ENCODE measurements at places on chromosomes 13 and 19.

DNA sequence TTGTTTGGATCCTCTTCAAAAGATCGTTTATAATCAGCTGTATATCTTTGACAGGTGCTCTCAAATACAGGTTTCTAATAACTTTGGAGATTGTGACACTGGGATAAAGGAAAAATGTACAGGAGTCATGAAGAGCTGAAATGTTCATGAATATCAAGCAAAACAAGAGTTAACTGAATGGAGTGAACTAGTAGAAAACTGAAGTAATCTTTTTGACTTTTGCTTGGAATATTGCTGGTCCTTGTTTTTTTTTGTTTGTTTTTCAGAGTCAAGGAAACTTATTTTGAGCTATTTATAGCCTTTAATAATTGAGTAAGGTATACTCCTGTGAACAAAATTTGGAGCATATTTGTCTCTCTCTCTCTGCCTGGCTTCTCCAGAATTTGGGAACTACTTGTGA is 25.3 kb downstream of the MED4 start:
- DNase-seq, result no peak

DNA sequence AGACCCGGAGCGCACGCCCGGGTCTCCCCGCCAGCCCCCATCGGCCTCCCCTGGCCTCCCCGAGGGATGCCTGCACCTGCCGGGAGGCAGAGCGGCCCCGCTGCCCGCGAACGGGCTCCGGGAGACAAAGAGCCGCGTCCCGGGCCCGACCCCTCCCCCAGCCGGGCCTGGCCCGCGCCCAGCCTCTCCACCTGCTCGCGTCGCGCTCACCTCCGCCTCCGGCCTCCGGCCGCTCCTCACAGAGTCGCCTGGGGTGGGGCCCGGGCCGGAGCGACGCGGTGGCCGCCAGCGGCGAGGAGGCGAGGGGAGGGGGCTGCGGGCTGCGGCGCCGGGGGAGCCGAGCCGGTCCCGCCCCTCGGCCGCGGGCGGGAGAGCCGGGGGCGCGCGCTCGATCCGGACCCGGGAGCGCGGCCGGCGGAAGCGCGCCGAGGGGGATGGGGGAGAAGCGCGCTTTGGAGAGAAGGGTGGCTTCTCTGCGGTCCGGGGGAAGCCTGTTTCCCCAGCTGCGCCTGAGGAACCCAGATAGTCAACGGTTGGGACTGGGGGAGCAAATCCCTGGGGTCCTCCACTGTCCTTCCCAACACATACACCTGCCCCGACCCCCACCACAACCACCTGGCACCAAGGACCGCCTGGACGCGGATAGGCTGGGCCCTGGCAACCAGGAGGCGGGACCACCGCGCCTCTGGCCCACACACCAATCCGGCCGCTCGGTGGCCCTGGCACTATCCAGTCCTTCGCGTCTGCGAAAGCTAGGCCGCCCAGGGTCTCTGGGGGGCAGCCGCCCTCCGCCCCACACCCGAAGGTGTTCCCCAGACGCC is at the start of gene PRR36:
PRR36 (minus strand) TSS at position 315 of the 821 bp plus-strand sequence. CDS start 701 bp downstream, outside the sequence.
- DNase-seq, result no peak

- no peak for DNase-seq
Measured at GRCh38 chr19:19964416-19964815, 63.7 kb downstream of the ZNF93 start.

DNA sequence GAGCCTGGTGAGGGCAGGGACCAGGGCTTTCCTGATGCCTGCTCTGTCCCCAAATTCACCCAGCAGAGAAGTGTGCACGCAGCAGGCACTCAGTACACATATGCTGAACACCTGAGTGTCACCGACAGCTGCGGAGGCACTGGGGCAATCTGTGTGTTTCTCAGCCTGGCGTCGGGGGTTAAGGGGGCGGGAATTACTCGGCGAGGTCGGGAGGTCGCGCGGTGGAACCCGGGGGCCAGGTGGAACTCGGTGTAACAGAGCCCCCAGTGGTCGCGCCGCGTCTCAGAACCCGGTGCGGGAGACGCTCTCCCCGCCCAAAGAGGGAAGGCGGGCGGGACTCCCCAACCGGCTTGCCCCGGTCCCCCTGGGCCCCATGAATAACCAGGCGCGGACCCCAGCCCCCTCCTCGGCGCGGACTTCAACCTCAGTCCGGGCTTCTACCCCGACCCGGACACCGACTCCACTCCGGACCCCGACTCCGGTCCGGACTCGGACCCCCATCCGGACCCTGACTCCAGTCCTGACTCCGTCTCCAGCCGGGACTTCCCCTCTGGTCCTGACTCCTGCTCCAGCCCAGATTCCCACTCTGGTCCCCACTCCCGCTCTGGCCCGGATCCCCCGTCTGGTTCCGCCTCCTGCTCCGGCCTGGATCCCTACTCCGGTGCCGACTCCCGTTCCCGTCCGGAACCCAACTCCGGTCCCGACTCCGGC is at the start of gene SELENOV:
SELENOV (plus strand) TSS at position 300 of the 711 bp plus-strand sequence; CDS start at position 374, 74 bp downstream.
- DNase-seq, result no peak

GRCh38 chr13:41356786-41357185 is 45.7 kb downstream of the NAA16 start:
- DNase-seq, result no peak

Measured in T1000 (cell line).